ENCODE measurements at places on chromosomes 13 and 19.

DNA sequence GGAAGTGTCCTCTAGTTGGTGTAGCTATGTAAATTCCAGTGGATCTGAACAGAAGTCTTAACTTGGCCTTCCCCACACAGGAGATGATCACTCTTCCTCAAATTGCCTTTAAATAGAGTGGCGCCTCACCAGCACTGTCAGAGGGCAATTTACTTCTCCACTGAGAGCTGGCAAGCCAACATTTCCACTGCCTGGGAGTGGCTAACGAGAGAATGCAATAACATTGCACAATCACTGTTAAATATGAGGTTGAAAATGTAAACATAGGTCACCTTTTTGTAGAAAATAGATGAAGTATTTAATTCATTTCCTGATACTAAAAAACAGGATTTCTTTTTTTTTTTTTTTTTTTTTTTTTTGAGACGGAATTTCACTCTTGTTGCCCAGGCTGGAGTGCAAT, 55.4 kb upstream of the UBL3 start:
- no peak for DNase-seq

- no peak for DNase-seq
Observed at GRCh38 chr13:33106656-33107360, 90.6 kb downstream of the KL start.

- DNase-seq = no peak
Observed at GRCh38 chr19:10295305-10295846, 5.6 kb downstream of the ICAM5 start.

DNA sequence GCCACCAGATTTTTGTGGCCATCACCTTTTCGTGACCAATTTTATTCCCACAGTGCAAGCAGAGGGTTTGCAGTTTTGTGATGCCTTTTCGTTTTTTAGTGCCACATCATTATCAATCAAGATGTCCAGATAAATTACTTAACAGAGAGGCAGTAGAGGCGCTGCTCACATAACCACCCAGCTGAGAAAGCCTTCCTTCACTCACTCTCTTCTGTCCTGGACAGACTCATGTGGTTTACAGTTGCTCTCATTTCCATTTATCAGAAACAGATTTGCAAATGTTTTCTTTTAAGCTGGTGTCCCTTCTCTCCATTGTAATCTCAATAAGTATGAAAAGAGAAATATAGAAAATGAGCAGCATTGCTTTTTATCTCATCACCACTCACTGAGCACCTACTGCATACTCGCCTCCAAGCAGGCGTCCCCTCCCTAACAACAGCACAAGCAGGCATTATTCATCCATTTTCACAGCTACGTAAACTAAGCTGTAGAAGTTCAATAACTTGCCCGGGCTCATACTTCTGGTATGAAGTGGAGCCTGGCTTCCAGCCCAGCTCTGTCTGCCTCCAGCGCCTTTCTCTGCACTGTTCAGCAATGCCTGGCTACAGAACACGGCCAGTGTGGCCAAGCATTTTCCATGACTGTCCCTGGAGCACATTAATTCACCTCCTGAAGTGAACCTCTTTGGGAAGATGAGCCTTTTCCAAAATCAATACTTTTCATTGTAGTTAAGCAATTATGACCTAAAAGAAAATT, 34.6 kb upstream of the KATNAL1 start:
- peak; percentile 91 for DNase-seq

DNA sequence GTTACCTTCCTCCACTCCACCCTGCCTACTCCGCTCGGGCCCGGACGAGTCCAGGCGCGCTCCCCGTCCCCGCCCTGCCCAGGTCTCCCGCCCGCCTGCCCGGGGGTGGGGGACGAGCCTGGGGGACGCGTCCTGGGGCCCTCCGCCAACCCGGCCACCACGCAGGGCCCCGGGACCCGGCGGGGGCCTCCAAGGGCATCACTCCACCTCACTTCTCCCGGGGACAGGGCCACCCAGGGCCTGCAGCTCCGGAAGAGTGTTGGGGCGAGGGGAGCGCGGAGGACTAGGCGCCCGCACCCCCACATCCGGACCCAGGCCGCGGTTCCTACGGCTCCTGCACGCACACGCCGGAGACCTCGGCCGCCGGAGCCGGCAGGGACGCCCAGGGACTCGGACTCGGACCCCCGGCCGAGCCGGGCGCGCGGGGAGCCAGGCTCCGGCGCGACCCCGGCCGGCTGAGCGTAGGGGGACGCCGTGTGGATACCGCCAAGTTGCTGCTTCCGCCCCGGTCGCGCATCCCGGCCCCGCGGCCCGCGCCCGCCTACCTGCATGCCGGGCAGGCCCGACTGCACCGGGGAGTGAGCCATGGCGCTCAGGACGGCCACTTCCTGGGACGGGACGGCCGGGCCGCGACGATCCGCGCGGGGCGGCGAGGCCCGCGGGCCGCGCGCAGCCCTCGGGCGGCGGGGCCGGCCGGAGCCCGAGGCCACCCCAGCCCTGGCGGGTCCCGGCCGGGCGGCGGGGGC, 534 bp downstream of the STK24 start:
- peak; percentile 76 for DNase-seq

DNA sequence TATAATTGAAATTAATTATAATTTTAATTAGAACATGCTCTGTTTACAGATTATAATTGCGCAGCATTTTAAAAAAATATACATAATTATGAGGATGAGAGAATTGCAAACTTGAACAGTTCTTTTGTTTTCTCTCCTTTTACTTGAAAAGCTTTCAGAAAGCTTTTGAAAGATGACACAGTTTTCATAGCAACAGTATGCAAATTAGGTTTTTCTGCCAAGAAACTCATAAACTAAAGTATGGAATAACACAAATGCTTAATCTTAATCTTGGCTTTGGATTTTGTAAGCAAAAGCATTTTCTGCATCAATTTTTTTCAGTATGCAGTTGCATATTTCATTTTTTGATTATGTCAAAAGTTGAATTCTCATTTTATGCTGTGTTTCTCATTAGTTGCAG, 32.8 kb upstream of the AKAP11 start:
- no peak for DNase-seq

DNA sequence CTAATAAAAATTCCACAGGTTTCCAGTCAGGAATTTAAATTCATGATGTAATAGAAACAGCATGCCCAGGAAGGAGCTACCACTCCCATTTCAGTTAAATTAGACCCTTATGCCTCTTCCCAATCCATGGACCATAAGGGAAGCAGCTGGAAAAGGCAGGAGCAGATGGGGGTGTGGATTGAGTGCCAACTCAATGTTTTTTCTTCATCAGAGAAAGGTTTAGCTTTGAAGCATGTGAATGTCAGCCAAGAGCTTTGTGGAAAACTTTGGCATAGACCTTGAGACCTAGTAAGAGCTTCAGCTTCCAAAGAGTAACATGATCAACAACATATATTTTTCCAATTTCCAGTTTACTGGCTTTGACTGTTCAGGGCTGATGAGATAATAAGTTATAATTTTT, 2139.9 kb downstream of the PCDH9 start:
- DNase-seq = no peak

Measured in suprapubic skin (tissue), 4 donors.